Type B pancreatic cell (in vitro differentiated cells): ENCODE measurements at places on chromosomes 5 and 9. TPM values are rescaled to one million over a fixed set of nuclear protein-coding genes. Genes with fewer than 3 reads are reported as not detected.

DNA sequence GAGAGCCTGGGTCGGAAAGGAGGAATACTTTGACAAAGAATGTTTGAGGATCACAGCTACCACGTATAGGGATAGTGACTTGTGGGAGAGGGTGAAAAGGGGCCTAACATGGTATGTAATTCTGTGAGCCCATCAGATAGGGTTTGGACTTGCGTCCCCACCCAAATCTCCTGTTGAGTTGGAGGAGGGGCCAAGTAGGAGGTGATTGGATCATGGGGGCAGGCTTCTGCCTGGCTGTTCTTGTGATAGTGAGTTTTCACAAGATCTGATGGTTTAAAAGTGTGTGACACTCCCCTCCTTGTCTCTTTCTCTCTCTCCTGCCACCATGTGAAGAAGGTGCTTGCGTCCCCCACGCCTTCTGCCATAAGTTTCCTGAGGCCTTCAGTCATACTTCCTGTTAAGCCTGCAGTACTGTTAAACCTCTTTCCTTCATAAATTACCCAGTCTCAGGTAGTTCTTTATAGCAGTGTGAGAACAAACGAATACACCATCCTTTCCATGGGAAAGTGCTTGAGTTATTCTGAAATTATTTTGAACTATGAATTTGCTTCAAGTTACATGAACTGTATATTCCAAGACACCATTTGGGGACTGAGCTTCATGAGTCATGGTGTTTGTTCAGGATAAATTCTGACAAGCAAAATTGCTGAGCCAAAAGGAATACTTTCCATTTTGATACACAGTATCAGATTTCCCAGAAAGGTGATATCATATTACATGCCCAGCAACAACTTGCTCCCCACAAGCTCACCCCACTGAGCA, 68.8 kb upstream of the SSBP2 start:
- DNase-seq = no peak

DNA sequence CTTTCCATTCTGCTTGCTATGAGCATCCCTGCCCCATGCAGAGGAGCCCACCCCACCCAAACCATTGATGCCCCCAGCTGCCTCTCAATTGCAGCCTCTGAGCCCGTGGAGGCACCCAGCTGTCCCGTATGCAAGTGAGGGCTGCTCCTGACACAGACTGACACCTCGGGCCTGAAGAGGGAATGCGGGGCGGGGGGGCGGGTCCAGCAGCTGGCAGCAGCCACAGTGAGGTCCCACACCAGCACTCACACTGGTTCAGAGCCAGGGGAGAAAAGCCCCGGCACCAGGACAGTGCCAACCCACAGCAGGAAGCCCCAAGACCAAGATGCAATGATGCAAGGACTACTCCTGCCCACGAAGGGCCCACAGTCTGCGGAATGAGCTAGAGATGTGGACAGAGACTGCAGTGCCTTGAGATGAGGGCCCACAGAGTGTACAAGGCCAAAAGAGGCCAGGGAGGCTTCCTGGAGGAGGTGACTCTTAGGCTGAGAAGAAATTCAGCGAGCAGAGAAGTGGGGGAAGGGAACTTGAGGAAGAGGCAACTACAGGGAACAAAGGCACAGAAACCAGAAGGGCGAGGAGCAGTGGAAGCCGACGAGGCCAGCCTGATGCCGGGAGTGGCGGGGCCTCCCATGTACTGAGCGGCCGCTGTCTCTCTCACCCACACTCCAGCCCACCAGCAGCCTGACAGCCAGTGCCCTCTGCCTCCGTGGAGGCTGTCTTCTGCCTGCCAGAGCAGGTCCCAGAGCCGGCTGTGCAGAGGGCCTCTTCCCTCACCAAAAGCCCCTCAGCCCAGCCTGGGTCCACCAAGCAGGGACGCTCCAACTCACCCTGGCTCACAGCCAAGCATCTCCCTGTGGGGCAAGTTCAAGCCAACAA, 9.2 kb downstream of the EEIG1 start:
- DNase-seq = no peak

GRCh38 chr5:176734756-176735342, 75.5 kb upstream of the UNC5A start:
- peak; percentile 51 for DNase-seq

GRCh38 chr5:151357097-151357496, 9.7 kb upstream of the SLC36A2 start:
- no peak for DNase-seq

DNA sequence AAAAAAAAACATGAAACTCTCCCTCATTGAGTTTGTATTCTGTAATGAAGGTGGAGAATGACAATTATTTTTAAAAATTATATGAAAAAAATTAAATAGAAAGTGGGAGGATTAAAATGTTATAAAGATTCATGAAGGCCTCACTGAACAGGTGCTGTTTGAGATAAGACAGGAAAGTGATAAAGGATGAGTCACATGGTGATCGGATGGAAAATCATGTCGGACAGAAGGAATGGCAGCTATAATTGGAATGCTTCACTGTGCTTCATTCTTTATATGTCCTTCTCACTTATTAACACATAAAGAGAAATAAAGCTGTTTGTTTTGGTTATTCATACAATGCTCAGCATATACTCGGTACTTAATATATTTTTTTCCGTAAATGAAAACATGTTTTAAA, 464.5 kb upstream of the RGMB start:
- no peak for DNase-seq

GRCh38 chr9:120697448-120697847, 16.8 kb downstream of the MEGF9 start:
- no peak for DNase-seq

DNA sequence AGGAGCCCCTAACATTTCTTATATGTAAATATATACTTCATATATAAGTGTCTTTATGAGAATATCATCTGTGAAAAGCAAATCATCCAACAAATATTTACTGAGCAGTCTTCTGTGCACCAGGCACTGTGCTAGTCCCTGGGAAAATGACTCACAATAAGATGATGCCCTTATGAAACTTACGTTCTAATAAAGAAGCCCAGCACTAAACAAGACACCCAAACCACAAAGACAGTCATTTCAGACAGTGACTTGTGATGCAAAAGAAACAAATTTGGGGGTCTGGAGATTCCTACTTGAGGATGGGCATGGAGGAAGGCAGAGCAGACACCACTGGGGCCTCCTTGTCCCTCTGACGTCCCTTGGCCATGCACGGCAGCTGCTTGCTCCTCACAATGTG, 30.6 kb upstream of the PPP1R2B start:
- DNase-seq = no peak

GRCh38 chr9:98902516-98902915, 41.2 kb upstream of the COL15A1 start:
- DNase-seq = no peak

GRCh38 chr9:121825031-121825691, 173.7 kb downstream of the DAB2IP start:
- DNase-seq = no peak

DNA sequence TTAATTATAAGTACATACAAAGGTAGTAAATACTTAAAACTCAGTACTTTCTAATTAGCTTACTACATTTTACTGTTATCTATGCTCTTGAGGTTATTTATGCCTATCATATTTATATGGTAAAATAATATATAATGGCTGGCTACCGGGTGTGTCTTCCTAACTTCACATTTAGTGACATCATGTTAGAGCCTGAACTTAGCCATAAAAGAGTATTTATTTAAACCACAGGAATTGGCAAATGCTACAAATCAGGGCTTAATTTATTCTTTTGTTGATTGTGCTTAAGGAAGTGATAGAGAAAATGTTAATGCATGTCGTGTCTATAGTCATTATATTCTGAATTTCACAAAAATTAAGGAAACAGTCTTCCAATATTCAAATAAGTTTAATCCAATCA, 73.1 kb downstream of the NDUFAF2 start:
- DNase-seq = no peak

DNA sequence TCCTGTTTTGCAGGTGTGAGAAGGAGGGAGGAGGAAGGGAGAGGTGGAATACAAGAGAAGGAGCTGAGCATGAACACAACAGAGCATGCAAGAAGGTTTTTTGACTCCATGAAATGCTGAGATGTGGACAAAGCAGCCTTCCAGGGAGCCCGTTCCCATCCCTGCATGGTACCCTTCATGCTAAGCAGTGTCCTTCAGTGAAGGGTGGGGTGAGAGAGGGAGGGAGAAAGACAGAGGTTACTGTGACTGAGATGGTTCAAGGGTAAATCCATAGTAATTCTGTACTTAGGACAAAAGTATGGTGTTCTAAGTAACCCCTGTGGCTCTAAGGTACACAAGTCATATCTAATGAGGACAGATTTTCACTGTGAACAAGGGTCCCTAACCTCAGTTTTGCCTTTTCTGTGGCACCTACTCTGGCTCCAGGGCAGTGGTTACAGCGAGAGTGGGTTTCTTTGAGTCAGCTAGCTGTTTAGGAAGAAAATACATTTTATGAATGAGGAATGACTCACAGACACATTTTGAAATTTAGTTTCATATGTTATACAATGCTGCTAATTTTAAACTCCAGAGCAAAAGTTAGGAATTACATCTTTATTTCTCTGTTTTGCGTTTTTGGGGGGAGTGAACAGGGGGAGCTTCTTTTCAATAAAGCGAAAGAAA, 184.9 kb upstream of the SLC12A2 start:
- DNase-seq = no peak

- DNase-seq = no peak
These were observed 42.8 kb downstream of the NRG2 start for GRCh38 chr5:140000332-140000731.

DNA sequence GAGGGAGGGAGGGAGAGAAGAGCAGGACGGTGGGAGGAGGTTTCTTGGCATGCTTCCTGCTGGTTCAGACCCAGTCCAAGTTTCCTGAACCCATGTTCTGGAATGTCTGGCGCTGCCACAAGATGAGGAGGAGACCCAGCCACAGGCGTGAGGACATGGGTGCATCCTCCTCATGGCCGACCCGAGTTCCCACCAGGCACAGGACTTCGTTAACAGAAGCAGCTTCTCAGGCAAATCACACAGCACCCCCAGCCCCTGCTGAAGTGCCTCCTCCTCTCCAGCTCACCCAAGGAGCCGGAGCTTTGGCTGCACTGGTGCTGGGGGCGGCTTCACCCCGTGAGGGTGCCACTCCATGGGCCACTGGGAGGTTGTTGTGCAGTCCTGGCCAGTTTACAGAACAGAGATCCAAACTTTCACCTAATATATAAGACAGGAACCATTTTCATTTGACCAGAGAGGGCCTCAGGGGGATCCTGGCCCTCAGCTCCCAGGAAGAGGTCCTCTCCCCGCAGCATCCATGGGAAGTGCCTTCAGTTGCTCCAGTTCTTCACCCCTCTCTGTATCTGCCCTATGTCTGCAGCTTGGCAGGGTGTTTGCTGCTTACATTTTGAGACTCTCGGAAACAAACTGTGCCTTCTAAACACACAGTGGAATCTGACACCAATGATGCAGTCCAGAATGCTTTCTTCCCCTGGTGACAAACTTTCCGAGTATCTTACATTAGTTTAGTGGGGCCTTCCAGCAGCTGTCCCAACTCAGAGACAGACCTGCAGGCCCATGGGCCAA, 10.2 kb upstream of the NKD2 start:
- DNase-seq = peak; percentile 49

DNA sequence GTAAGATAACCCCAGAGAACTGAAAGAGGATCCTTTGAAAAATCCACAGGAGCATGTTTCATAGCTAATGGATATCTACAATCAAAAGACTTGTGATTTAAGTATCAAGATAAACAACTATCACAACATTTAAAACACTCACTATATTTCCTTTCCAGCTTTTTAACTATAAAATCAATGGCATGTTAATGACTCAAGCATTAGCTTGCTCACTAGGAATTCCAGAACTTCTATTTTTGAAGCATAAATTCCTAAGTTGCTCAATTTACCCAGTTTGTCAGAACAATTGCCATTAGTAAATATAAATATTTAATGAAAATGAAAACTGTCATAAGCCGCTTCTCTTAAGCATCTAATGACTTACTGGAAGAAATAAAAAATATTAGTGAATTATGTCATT, 355.3 kb downstream of the PRELID2 start:
- no peak for DNase-seq

GRCh38 chr9:93579711-93580516, 3.5 kb downstream of the PHF2 start:
- DNase-seq = no peak

- DNase-seq = no peak
These were observed 194.5 kb downstream of the ICE1 start for GRCh38 chr5:5617024-5617423.

GRCh38 chr9:78713614-78714405, 416.9 kb downstream of the PSAT1 start:
- DNase-seq = no peak

GRCh38 chr5:133848341-133848811, 120.0 kb downstream of the C5orf15 start:
- no peak for DNase-seq

DNA sequence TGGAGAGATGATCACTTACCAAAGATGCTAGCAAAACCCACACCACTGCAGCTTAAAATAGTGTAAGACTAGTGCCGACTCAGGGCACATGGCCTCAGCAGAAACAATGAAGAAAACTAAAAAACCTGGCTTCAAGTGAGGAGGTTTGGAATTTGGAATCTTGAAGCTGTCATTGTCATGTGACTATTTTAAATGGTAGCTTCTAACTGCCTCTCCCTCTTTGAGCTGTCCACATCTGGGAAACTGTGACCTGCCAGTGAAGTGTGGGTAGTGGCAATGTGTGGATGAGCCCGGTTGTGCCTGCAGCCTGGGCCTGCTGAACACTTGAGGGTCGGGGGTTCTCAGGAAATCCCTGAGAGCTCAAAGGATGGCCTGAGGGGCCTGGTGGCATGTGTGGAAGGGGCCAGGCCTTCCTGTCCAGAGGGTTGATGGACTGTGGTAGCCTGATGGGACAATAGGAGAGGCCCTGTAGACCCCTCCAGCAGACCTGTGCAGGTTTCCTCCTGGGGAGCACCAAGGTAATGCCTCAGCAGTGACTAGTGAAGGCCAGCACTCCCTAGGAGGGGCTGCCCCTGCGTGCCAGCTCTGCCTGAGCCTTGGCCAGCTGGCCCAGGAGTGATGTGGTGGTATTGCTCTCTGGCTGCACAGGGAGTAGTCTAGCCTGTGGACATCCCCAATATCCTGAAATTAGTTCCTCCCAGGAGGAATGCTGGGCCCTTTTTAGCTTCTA, 13.6 kb downstream of the USP20 start:
- no peak for DNase-seq

- DNase-seq = no peak
These were observed 348.9 kb upstream of the TRPC7 start for GRCh38 chr5:136714286-136714685.

Gene PCDHB11
- total RNA-seq = 2.0 and 3.3 TPM in 2 replicates

Gene PPP3R2
- total RNA-seq = 0.07 and 0.22 TPM in 2 replicates

Gene TAF11L5
- total RNA-seq = not detected in 2 replicates

Gene PCDHB7
- total RNA-seq = 0.29 and 0.63 TPM in 2 replicates

Gene WNT8A
- not detected in 2 replicates for total RNA-seq

Gene RETREG1
- total RNA-seq = 11.6 and 18.8 TPM in 2 replicates

Gene ADRB2
- total RNA-seq = 0.81 and 1.3 TPM in 2 replicates

Gene CDH6
- 13.2 and 127 TPM in 2 replicates for total RNA-seq

Gene HTR1A
- 0.90 and 1.1 TPM in 2 replicates for total RNA-seq

Gene POLR3G
- 1.1 and 2.4 TPM in 2 replicates for total RNA-seq

Gene SPINK6
- not detected in 2 replicates for total RNA-seq

Gene DRD1
- total RNA-seq = 0.17 and 0.87 TPM in 2 replicates

Gene EQTN
- 1.1 TPM in 1 of 2 replicates, not detected in the other for total RNA-seq
